Body of pancreas (tissue), 4 donors: ENCODE measurements at places on chromosomes 12 and 14. TPM values are rescaled to one million over a fixed set of nuclear protein-coding genes. Genes with fewer than 3 reads are reported as not detected.

GRCh38 chr12:62371661-62372060, 95.0 kb upstream of the MON2 start:
- DNase-seq: no peak

GRCh38 chr12:76069339-76069738, 15.1 kb downstream of the NAP1L1 start:
- DNase-seq: no peak

- DNase-seq: no peak
Observed at GRCh38 chr12:113857371-113857770, 108.8 kb downstream of the RBM19 start.

DNA sequence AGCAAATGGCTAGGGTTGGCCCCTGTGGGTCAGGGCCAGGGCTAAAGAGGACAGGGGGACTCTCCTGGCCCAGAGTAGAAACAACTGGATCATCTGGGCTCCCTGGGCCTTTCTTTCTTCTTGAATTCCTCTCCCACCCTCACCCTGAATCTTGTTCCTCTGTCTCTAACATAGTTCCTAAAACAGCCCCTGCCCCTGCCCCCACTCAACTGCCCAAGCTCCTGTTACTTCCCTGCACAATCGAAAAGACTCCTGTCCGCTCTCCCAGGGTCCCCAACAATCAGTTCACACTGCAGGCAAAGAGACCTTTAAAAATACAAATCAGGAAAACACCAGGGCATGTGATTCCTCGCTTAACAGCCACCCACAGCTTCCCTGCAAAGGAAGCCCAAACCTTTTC, 18.0 kb upstream of the ANKRD33 start:
- no peak for DNase-seq

DNA sequence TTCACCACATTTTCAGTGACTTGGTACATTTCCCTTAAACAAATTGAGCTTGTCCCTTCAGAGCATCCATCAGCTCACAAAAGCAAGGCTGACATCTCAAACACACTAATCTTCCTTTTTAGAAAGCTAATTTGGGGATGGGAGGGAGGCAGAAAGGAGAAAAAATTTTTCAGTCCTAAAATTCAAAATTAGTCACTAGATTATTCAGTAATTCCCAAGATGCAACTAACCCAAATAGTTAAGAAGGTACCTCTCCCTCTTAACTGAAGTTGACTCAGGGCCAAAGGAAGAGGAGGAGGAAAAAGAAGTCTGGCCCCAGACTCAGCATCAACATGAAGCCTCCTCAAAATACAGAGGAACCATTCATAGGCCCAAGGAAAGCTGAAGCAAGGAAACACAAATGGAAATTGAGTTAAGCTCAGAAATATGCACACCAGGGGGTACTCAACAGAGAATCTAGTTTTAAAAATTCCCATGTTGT, 21.7 kb downstream of the CBX5 start:
- DNase-seq: no peak

DNA sequence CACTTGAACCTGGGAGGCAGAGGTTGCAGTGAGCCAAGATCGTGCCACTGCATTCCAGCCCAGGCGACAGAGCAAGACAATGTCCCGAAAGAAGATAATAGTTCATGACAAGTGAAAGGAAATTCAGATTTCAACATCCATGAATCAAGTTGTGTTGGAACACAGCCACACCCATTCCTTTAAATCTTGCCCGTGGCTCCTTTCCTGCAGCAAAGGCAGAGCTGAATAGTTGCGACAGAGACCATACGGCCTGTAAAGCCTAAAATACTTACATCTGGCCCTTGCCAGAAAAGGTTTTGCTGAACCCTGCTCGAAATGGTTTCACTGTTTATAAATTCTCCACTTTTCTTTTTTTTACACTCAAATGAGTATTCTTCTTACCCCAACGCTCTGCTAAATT, 17.7 kb upstream of the ITPK1 start:
- DNase-seq: no peak

DNA sequence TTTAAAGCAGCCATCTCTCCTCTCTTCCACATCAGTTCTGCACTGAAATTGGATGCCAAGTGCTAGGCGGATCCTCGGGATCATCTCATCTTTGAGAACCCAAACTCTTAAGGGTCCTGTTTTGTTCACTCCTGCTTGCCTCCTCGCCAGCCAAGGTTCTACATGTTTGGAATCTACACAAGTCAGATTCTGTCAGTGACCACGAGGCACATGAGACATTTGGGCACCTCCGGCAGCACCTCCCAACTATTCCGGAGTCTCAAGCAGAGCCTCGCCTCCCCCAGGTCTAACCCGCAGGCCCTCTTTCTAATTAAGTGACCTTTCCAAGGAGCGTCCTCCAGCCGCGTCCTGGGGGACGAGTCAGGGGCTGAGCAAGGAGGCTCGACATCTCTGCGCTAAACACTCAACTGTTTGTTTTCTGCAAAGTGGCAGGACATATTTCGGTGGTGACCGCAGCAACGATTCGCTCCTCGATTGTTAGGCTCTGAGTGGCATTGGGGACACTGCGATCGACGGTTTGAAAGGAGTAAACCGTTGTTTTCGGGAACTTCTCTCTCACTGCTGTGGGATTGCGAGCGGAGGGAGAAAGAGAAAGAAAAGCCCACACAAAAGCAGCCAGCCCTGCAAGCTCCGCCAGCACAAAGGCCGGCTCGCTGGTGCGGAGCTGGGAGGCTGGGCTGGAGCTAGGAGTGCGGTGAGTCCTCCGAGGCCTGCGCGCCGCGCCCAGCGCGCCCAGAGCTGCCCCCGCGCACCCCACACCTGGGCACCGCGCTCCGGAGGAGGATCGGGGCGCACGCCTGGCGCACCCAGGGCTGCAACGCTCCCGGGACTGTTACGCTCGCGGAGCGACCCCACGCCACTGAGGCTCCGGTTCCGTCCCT, 640 bp downstream of the ARMH4 start:
- DNase-seq: peak; percentile 5

GRCh38 chr14:97705976-97706375, 908.8 kb downstream of the VRK1 start:
- no peak for DNase-seq

The AMDHD1 gene
- 4.4 TPM for total RNA-seq

The GZMH gene
- total RNA-seq: not detected

The PTGDR gene
- 0.26 TPM for total RNA-seq

The CRACR2A gene
- 13.8 TPM for total RNA-seq

The KITLG gene
- 4.4 TPM for total RNA-seq
